T-helper 1 cell (primary cell): ENCODE measurements at places on chromosomes 16 and 17.

- no peak for DNase-seq
Measured at GRCh38 chr17:31778523-31778922, 80.5 kb downstream of the COPRS start.

DNA sequence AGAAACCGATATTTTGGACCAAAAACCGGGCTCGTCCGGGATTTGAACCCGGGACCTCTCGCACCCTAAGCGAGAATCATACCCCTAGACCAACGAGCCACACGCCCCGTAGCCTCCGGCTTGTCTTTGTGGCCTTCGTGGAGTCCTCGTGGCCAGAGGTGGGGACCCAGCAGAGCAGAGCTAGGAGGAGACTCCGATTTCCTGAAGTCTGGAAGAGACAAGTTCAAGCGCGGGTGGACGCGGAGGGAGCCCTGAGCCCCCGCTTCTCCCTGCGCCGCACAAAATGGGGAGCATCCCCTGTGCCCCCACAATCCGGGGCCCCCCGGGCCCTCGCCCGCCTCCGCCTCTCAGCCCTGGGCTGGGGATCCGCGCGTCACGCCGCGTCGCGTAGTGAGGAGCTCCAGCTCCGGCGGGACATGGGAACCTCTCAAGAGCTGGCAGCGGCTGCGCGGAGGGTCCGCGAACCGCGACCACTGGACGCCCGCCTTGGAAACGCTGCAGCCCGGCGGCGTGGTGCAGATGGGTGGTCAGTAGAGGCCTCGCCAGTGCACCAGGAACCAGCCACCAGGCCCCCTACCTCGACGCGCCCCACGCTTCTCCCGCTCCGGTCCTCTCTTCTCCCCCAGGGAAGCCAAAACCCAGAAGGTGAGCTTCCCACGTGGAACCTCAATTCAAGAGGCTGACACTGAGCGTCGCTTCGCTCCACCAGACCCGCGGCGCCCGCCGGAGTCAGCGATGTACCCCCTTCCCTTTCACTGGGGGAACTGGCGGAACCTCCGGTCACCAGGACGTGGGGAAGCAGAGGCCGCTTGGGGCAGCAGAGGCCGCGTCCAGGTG, 5.2 kb upstream of the OR1F1 start:
- peak; percentile 54 for DNase-seq

DNA sequence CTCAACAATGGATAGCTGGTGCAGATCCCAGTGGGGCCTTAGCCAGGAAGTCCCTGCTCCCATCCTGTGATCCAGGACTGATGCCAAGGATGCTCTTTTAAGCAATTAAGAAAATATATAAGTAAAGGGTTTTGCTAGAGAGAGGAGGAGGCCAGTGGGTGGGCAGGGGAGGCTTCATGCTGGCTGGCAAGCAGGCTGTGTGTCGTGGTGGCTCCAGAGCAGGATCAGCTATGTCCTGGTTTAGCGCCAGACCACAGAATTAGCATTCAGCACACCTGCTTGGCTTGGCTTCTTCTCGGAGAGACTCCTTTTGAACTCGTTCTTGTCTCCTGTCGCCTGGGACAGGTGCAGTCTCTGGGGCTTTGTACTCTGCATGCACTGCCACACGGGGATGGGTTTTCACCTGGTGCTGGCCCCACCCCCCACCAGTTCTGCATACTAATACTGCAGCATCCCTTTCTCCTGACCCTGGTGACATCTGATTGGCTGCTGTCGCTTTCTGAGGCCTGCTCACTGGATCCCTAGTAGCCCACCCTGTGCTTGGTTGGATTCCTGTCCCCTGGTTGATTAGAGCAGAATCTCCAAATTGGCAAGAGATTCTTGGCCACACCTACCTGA, 66.1 kb downstream of the PLD6 start:
- DNase-seq, result no peak

- DNase-seq, result no peak
Measured at GRCh38 chr16:68737046-68737729, at the start of gene CDH1. CDH1 (plus strand) TSS chr16:68737292; CDS start chr16:68737416, 124 bp downstream.

GRCh38 chr16:31505483-31505882, 2.7 kb downstream of the RUSF1 start:
- no peak for DNase-seq

DNA sequence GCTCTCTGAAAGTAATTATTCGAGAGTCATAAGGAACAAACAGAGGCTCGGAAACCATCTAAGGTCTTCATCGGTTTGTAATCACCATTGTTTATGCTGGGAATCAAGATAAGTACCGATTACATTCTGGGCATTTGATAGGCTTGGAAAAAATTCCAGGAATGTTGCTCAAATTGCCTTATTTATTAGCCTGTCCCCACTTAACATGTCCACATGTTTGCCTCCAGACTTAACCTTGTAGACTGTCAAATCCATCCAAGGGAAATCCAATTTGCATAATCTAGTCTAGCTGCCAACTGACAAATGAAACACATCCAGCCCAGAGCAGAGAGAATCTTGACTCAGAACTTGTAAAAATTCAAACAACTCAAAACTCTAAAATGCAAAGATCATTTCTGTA, 51.3 kb upstream of the TMC5 start:
- no peak for DNase-seq

GRCh38 chr17:33080091-33080490, 88.4 kb downstream of the SPACA3 start:
- DNase-seq, result no peak

DNA sequence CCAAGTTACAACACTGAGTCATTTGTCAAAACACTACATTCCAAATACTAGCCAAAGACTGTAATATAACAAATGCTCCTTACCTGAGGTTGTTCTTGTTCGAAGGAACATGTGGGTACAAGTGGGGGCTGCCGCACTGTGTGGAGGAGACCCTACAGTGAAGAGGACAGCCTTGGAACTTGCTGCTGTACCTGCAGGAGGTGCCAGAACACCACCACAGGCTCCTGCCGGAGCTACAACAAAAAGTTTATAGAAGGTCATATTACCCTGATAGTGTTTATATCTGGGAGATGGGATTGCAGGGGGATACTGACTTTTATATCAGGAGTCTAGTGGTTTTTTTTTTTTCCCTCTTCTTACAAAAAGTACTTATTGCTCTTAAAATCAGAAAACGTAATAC, 37.8 kb upstream of the ALDH3A1 start:
- no peak for DNase-seq

- DNase-seq, result peak; percentile 52
Measured at GRCh38 chr17:78925234-78925633, at the start of gene TIMP2. TIMP2 (minus strand) TSS chr17:78925387; CDS start chr17:78925088, 299 bp downstream.

DNA sequence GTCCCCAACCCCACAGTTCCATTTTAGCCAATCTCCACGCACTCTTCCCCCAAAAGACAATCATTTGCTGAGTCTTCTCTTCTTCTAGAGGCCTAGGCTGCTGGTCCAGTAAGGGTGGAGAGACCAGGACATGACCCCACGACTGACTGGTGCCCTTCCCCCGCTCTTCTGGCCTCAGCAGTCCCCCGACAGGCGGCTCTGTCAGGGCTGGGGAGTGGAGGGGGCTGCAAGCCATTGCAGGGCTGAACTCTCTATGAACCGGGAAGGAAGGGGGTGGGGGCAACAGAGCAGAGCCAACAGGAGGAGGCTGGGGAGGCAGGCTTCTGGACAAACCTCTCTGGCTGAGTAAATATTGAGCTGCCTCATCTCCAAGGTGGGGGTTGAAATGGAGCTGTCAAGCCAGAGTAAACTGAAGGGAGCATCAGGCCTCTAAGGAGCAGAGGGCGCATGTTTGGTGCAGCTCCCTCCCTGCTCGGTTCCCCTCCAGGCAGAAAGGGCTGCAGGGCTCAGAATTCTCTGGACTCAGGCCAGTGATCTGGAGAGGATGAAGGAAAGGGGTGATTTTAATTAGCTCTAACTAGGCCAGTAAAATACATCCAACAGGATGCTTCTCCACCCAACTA, 8.7 kb downstream of the HOXB1 start:
- no peak for DNase-seq

DNA sequence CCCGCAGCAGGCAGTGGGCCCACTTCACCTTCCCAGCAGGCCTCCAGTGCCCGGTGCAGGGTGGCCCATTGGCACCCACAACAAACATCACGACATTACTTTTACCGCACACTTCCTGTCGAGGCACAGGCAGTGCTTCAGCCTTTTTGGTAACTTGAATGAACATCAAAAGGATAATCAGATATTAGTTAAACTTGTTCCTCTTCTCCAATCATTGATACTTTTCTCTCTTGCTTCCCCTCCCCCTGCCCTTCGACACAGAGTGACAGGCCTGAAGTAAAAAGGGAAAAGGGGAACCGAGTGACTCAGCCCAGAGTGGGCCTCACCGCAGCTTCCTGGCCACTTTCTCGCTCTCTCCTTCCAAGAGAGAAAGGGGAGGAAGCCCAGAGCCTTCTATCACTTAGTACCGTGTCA, 507.0 kb downstream of the MAF start:
- DNase-seq, result peak; percentile 3

DNA sequence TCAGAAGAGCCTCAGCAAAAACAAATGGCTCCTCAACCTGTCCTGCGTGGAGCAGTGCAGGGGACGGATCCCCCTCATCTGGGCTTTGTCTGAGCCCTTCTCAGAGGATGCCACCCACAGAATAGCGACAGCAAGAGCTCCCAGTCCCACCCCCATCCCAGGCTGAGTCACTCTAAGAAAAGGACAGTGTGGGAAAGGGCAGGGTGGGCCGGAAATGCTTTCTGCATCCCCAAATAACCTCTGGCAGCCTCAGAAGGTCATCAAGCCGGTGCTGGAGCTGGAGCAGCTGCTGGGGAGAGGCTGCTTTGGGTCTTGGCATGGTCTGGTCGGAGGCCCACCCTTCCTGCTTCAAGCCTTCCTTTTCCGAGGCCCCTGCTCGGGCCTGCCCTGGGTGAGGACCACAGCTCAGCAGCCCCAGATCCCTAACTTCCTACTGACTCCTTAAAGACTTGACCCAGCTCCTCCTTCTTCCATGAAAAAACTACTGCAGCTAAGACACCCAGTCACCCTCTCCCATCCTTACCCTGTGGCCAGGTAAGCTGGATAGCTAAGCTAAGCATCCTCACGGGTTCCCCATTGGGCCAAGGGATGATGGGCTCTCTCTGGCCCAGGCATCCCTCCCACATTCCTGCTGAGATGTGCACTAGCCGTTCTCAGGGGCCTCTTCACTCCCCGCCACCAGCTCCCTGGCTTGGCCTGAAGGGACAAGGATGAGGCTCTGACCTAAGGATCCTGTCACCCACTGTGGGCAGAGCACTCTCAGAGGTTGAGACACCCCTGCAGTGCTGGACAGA, 8.7 kb downstream of the SLC12A4 start:
- DNase-seq, result no peak

GRCh38 chr17:1294157-1294717, 14.8 kb downstream of the TRARG1 start:
- DNase-seq, result peak; percentile 69

DNA sequence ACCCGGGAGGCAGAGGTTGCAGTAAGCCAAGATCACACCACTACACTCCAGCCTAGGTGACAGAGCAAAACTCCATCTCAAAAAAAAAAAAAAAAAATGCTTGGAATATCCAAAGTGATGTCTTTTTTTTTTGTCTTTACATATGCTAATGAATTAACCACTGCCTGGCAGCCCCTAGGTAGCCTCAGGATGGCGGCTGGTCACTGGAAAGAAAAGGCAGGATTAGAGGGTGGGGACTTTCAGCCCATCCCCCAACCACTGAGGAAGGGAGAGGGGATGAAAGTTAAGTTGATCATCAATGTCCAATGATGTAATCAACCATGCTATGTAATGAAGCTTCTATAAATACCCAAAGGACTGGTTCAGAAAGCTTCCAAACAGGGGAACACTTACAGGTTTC, 26.8 kb downstream of the RNF157 start:
- DNase-seq, result no peak

- DNase-seq, result no peak
Measured at GRCh38 chr17:81252326-81252986, 13.3 kb downstream of the NDUFAF8 start.

DNA sequence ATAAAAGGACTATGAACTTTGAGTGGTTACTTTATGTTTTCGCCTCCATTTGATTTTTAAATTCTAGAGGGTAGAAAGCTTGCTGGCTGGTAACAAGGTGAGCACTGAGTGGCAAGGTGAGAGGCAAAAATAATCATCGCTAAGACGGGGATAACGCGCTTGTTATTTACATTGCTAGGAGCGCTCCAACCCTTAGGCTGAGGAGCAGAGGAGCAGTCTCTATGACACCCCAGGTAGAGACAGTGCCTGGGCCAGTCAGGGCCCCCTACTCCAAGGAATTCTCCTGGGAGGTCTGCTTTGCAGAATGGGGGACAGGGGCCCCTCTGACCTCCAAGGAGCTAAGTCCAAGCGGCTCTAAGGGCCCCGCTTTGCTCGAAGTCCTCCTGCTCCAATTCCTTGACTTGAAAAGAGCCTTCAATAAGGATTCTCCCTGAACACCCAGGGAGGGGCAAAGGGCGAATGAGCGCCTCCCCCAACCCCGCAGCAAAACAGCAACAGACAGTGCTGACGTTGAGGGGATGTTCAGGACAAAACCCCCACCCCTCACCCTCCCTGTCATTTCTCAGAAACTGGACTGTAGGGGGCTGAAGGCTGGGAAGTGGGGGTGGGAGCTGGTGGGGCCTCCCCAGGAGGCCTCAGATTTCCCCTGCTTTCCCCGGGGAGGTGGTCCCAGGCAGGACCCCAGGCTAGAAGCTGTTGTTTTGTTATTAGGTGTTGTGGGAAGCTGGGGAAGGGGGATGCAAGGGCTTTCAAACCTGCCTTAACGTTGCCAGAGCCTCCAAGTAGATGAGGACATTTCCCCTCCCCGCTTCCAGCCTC, 10.2 kb upstream of the FOXF1 start:
- no peak for DNase-seq

DNA sequence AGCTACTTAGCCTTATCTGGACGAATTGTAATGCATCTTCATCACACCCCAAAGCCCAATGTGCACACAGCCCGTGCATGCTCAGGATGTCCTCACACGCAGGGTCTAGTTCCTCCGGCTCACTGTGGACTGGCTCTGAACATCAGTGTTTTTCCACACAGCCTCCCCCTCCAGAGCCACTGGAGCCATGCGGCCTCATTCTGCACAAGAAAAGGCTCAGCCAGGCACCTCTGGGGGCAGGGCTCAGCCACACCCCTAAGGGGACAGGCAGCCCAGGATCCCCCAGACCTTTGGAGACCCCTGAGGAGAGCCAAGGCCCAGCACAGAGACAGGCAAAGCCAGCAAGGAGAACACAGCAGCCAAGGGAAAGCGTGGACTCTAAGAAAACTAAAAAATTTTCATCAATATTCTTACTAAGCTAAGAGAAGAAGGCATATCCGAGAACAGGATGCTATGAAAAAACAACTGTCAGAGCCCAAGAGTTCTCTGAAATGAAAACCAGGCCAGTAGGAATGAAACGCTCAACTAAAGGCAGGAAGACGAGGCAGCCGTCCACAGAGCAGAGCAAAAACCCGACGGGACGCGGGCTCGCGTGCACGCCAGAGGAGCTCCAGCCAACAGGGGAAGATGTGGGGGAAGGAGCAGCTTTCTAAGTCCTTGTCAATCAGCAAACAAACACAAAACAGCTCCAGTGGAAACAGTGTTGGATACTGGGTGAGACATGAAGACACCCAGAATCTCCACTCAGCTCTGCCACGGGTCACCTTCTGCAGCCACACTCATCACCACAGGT, 34.5 kb downstream of the MAP1LC3B start:
- DNase-seq, result no peak

- peak; percentile 47 for DNase-seq
Measured at GRCh38 chr17:42578282-42578869, 847 bp upstream of the PSMC3IP start.
